ENCODE measurements at places on chromosomes 3 and 15.

DNA sequence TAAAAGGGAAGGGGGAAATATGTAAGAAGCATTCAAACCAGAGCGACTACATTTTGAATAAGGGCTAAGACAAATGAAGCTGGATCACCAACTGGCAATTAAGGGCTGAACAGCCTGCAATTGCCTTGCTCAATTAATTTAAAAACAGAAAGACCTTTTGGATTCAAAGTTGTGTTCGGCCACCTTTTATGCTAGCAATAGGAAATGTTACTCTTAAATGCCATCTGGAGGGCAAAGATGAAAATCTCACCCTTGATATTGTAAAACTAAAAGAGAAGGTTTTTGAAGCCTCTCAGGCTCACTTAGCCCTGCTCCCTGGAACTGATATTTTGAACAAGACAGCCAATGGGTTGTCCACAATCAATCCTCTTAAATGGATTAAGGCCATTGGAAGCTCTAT lies 44.2 kb downstream of the ACAD9 start:
- no peak for DNase-seq

DNA sequence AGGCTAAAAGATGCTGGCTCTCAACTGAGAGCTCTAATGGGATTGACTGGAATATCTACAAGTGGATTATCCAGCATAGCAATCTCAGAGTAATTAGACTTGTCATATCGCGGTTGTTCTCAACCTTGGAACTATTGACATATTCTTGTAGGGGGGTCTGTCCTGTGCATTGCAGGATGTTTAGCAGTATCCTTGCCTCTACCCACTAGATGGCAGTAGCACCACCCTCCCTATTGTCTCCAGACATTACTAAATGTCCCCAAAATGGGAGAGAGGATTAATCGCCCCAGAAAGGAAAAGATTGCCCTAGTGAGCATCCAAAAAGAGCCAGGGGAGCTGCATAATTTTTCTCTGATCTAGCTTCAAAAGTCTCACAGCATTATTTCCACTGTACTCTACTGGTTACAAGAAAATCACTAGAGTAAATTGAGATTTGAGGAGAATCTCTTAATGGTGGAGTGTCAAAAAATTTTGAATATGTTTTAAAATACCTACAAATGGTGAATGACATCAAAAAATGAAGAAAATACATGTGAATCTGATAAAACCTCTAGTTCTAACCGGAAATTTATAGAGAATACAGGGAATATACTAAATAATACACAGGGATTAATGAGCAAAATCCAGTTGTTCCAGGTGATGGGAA lies 388.2 kb upstream of the AGTR1 start:
- peak; percentile 72 for DNase-seq

- no peak for DNase-seq
Observed at GRCh38 chr3:44030687-44031305, 210.9 kb upstream of the TOPAZ1 start.

DNA sequence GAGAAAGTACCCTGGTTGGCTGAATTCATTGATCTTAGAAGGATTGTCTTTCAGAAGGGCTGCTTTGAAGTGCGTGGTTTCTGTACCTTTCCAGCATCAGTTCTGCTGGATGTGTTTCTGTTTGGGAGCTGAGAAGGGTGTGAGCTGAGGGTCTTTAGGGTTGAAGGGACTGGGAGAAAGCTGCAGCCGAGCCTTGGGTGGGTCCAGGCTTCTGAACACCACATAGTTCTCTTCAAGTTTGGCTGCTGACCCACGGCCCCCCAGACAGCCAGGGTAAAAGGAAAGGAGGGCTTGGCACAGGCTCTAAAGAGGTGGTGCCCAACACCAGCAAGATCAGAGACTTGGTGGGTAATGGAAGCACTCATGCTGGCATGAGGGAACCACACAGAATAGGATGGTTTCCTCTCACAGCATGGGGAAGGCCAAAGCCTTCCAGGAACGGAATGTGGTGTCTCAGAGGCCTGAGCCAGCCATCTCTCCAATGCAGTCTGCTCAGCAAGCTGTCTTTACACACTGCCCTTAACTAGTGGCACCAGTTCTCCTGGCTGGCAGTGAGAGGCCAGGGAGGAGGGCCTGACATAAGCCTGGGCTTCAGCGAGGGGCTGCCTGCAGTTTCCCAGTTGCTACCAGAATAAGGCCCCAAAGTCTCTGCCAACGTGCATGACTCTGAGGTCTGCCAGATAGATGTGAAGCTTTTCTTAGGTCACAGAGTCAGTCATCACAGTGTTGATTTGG lies 239.0 kb upstream of the TRIM42 start:
- no peak for DNase-seq

DNA sequence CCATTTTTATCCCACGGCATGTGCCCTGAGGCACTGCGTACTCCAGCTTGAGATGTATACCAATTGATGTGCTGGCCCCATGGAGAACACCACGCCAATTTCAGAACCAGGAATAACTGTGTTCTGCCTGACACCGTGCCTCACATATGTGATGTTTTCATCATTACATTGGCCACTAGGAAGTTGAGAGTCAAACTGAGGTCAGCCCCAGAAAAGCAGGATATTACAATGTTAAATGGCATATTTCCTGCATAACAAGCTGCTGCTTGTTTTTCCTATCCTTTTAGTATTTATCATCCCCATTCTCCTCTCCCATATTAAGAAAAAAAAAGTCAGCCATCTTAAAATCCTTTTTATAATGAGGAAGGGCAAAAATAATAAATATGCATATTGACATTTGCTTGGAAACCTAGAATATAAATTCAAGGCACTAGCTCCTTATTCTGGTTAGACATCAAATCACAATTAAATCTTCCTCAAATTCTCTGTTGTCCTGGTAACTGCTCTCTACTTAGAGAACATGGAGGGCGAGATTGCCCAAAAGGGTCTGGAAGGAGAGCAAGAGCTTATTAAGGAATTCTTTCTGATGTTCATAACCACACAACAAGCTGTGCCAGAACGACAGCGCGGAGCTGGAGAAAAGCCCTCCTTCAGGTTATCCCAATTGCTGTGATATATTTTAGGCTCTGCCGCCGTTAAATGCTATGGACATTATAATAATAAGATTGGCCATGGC lies 112.6 kb downstream of the UACA start:
- DNase-seq, result no peak

- DNase-seq, result no peak
Observed at GRCh38 chr15:93424131-93424530, 335.1 kb upstream of the RGMA start.

DNA sequence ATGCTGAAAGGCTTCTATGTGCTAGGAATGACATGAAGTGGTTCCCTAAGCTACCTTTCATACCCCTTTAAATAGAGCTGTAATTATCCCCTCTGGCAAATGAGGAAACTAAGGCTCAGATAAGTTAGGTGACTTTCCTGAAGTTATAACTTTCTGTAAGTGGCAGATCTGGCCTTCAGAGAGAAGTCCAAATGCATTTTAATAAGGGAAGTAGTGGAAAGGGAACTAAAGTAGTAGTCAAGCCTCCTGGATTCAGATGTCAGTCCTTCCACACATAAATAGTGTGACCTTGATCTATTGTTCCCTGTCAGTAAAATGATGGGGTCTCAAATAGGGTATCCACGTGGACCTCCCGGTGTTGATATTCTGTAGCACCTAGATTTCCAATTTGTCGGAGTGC lies 277.7 kb downstream of the EDEM1 start:
- no peak for DNase-seq
